ENCODE measurements at places on chromosomes 5 and 9.
A peak's percentile ranks its signal among the peaks of the same experiment; 100 is the strongest.

DNA sequence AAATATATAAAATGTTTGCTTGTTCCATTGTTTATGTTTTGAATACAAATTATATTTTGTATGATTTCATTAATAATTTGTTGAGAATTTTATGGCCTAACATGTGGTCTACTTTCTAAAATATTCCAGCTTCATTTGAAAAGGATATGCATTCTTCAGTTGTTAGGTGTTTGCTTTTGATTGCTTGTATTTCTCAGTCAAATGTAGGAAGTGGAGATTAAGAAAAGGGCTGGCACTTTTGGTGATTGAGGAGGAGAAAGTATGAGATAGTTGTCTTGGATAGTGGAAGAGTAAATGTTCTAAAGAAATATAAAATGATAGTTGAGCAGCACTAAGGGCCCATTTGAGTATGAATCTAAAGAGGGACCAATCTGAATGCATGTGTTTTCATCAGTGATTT lies 23.1 kb downstream of the JAK2 start:
- DNase-seq, result no peak

- DNase-seq, result no peak
These were observed 146.5 kb upstream of the CDH6 start for GRCh38 chr5:31047007-31047406.

DNA sequence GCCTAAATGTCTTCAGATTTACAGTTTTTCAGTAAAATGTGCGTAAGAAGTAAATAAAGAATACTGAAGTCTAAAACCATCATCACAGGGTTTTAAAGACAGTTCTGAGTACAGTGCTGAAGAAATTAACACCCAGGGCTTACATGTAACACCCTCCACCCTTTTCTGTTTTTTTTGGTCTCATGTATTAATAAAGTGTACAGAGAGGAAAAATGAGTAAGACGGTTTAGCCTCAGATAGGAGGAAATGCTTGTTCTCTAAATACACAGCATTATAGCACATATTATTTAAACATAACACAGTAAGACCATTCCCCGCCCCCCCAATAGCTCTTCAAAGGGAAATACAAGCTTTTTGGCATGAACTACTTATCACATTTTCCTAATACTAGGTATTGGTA lies 119.3 kb downstream of the CHSY3 start:
- no peak for DNase-seq

DNA sequence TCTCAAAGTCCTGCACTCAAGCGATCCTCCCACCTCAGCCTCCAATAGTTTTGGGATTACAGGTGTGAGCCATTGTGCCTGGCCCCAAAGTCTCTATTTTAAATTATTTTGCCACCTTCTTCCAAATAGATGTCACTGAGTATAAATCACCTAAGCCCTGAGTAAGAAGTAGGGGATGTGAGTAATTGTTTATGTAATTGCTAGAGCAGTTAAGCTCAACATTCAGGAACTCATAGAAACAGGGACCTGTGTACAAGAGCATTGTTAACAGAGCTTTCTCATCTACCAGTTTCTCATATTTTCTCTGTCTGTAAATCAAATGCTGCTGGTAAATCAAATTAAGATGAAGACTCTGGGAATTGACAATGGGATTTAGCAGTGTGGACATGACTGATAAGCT lies 26.3 kb downstream of the CDK7 start:
- DNase-seq, result no peak

- DNase-seq, result no peak
These were observed 196.4 kb downstream of the CDK5RAP2 start for GRCh38 chr9:120383611-120383998.

DNA sequence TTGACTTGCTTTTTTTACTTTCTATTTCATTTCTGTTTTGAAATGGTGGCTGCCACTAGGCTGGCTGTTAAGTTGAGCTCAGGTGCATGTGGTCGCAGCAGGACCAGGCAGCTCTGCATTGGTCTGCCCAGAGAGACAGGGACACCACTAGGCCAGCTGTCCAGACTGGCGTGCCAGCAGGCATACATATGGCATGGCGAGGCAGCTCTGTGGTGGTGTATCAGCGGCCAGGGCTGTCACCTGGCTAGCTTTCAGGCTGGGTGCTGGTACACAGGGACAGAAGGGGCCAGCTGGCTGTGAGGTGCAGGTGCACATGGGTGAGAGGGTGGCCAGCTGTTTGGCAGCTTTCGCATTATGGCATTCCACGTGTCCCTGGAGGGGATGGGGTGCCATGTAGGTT lies 654.0 kb upstream of the ACO1 start:
- DNase-seq, result no peak

- no peak for DNase-seq
These were observed 563.8 kb downstream of the TLR4 start for GRCh38 chr9:118268046-118268445.

GRCh38 chr5:38117784-38118479 lies 140.4 kb upstream of the EGFLAM start:
- DNase-seq, result no peak

- no peak for DNase-seq
These were observed 900 bp upstream of the HAVCR2 start for GRCh38 chr5:157109744-157110143.

GRCh38 chr5:148780711-148781110 lies 45.7 kb upstream of the ADRB2 start:
- no peak for DNase-seq

- no peak for DNase-seq
These were observed 2.5 kb upstream of the NEK6 start for GRCh38 chr9:124255222-124255621.

DNA sequence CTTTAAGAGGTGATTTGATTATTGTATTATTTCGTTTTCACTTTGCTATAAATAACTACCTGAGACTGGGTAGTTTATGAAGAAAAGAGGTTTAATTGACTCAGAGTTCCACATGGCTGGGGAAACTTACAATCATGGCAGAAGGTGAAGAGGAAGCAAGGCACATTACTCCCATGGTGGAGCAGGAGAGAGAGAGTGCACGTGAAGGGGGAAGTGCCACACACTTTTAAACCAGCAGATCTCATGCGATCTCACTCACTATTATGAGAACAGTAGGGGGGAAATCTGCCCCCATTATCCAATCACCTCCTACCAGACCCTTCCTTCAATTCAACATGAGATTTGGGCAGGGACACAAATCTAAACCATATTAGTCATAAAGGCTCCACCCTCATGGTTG lies 36.1 kb upstream of the NDFIP1 start:
- no peak for DNase-seq

DNA sequence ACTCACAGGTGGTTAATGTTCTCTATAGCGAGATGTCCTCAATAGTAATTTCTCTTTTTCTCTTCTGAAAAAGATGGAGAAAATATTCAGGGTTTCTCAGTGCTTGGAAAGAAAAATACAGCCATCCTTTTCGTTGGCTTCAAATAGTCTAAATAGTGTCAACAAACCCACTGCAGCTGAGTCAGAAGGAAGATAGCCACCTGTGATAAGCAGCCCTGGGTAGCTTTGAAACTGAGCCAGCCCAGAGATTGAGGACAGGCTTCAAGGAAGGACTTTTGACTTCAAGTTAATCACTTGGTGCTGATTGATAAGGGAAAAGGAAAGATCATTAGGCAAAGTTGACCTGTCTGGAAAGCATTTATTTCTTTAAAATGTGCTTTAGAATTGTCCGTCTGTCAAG lies 78.7 kb upstream of the TYRP1 start:
- DNase-seq, result no peak

GRCh38 chr9:20322212-20322611 lies 300.1 kb downstream of the MLLT3 start:
- no peak for DNase-seq

GRCh38 chr9:121707477-121708424 lies 56.3 kb downstream of the DAB2IP start:
- no peak for DNase-seq

GRCh38 chr5:2737273-2738155 lies 14.0 kb downstream of the IRX2 start:
- DNase-seq, result no peak

GRCh38 chr5:37090123-37090726 lies 159.0 kb downstream of the CPLANE1 start:
- no peak for DNase-seq

DNA sequence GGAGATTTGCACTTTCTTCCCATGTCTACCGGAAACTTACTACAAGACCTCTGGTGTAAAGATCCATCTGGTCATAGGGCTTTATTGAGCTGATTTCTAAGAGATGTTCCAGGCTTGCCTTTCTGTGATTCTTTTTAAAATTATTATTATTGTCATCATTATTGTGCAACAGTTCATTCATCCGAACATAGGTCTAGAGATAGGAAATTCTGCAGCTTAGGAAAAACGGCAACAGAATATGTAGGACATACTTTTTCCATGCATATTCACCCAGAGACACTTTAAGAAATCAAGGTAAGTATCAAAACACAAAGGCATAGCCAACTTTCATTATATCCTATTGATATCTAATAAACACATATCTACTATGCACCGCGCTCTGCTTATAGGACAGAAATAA lies 378.2 kb upstream of the KLF4 start:
- no peak for DNase-seq

GRCh38 chr5:146799231-146799630 lies 79.3 kb downstream of the PPP2R2B start:
- DNase-seq, result no peak

GRCh38 chr9:33167972-33168461 lies 881 bp upstream of the B4GALT1 start:
- DNase-seq, result no peak

DNA sequence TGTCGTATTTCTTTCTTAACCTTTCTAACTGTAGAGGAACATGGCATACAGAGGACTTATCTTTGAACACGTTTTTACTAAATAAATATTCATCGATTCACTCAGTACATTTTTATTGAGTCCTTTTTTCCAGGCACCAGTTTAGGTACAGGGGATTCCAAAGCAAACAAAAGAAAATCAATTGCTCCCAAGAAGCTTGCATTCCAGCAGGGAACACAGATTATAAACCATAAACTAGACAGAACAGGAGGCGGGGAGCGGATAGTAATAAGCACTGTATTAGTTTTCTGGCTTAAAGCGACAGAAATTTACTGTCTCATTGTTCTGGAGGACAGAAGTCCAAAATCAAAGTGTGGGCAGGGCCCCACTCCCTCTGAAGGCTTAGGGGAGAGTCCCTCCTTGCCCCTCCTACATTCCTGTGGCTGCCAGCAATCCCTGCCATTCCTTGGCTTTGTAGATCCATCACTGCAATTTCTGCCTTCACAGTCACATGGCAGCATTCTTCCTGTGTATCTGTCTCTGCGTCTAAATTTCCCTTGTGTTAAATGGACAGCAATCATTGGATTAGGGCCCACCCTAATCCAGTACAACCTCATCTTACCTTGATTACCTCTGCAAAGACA lies 115.5 kb downstream of the COL23A1 start:
- no peak for DNase-seq

GRCh38 chr5:2633992-2634391 lies 117.5 kb downstream of the IRX2 start:
- DNase-seq, result no peak

GRCh38 chr5:21391506-21391905 lies 1403.5 kb upstream of the CDH18 start:
- DNase-seq, result no peak

- no peak for DNase-seq
These were observed 772.0 kb upstream of the FAM174A start for GRCh38 chr5:99763021-99763774.

DNA sequence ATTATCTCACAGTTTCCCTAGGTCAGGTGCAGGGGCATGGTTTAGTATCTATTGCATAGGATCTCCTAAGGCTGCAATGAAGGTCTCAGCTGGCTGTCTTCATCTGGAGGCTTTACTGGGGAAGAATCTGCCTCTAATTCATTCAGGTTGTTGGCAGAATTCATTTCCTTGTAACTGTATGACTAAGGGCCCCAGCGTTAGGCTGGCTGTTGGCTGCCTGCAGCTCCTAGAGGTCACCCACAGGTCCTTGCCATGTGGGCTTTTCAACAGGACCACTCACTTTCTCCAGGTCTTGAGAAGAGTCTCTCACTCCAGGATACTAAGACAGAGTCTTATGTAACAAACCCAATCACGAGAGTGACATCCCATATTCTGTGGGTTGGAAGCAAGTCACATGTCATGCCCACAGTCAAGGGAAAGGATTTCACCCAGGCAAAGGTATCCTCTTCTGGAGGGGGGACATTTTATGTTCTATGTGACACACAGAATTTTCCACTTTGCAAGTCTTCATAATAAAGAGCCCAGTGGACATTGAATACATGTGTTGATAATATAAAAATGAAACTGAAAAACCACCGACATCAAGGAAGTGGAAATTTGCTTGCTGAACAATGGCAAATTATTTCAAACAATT lies 38.2 kb downstream of the HMHB1 start:
- no peak for DNase-seq

DNA sequence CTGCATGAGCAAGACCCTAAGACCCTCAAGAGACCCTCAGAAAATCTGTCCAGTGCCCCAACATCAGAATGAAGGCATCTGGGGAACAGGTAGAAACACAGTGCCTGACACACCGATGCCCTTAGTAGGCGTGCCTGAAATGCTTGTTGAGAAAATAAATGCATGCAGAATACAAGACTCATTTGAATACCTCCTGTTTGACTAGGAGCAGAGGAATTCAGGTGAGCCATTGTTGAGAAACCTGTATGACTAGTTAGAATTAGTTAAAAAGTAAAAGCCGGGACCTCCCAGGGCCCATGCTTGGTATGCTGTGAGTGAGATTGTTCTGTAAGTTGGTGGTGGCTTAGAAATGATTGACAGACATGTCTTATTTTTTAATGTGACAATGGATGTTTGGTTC lies 55.0 kb downstream of the WWC1 start:
- no peak for DNase-seq

DNA sequence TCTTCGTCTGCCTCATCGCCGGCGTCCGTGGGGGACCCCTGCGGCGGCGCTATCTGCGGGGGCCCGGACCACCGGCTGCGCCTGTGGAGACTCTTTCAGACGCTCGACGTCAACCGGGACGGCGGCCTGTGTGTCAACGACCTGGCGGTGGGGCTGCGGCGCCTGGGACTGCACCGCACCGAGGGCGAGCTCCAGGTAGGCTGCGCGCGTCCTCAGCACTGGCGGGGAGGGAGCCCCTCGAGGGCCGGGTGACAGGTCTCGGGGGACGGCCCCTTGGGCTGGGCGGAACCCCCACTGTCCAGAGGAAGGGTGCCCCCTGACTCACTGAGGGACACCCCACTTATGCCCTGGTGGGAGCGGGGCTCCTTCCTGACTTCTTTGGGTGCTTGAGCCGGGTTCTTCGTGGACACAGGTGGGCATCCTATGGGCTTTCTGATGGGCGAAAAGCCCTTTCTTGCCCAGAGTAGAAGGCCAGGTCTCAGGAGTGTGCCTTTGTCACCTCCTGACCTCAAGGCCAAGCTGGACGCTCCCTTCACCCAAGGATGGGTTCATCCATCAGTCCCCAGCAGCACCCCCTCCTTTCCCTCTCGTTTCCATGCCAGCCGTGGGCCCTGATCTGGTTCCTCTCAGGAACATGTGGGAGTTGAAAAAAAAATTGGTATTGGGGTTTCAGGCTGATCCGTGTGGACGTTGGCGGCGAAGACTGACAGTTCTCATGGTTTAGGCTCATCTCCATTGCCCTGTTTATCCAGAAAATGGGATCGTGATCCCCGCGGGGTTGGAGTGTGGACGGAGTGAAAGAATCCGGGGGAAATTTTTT lies 564 bp downstream of the SLC25A25 start:
- peak; percentile 28 for DNase-seq
